ENCODE measurements at places on chromosomes 7 and 10.

- no peak for DNase-seq
Observed at GRCh38 chr10:76558586-76558985, 1079.0 kb downstream of the KCNMA1 start.

GRCh38 chr7:131076711-131077181, 250.9 kb upstream of the MKLN1 start:
- no peak for DNase-seq

GRCh38 chr7:107224374-107225223, 55.8 kb downstream of the HBP1 start:
- DNase-seq: no peak

DNA sequence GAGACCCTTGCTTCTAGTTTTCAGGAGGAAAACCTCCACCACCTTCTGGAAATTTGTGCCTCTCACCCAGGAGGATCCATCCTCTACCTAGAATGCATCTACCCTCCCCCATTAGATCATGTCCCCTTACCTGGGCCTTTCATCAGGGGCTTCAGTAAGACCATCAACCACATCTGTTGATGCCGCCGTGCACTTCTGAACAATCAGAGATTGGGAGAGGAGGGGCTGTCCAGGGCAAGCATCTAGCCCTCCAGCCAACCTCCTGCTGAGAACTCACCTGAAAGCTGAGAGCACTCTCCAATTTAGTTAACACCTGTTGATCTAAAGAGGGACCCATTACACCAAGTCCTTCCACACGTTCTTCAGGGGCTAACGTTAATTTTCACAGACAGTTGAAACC, 57.6 kb upstream of the PIK3CG start:
- no peak for DNase-seq

- DNase-seq: no peak
Observed at GRCh38 chr7:12410523-12410922, 6.9 kb upstream of the VWDE start.

- no peak for DNase-seq
Observed at GRCh38 chr7:23222439-23223030, 24.0 kb upstream of the GPNMB start.

- no peak for DNase-seq
Observed at GRCh38 chr7:40675741-40676140, 540.9 kb downstream of the SUGCT start.

Data from germinal center (tissue), 1 donor.